ENCODE measurements at places on chromosomes 7 and 10.
A peak's percentile ranks its signal among the peaks of the same experiment; 100 is the strongest.

GRCh38 chr7:121957626-121958025 lies 84.7 kb downstream of the PTPRZ1 start:
- peak; percentile 51 for DNase-seq

DNA sequence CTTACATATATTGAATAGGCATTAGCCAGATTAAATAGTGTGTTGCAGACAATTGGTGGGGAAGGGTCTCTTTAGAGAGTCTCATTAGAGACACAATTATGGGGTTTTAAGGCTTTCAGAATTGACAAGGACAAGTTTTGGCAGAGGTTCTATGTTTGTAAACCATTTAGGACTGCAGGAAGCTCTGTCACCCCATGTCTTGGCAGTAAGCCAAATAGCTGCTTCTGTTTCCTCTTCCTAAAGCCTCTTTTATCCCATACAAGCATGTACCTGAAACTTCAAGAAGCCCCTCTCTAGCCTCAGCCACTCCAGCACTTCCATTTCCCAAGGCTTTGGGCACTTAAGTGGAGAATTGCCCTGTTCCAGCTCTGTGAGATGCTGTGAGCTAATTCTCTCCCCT lies 21.8 kb upstream of the LRRC4 start:
- DNase-seq: peak; percentile 39

- no peak for DNase-seq
These were observed 2.0 kb upstream of the GNAI1 start for GRCh38 chr7:80132594-80132993.

DNA sequence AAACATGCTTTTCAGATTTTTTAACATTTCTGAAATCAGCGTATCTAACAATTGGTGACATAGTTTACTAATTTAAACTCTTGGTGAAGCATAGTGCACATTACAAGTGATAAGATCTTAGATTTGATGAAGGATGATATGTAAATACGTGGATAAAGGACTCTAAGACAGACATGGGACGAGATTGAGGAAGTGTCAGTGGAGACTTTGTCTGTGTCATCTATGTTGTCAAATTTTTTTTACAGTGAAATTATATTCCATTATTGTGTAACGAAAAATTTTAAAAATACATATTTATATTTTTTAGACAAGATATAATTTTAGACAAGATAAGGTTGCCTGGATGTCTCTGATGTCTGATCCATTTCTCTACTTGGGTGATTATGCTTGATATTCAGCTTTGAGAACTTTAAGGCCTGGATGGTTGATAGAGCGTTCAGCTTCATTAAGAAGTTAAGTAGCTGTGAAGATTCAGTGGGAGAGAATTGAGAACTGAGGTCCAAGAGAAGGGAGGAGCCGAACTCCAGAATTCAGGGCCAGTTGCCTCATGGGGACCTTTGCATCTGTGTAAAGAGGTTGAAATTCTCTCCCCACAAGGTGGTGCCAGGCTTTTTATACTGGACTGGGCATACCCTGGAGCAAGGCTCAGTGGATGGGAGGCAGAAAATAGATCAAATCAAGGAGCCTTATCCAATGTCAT lies 62.7 kb downstream of the KAT6B start:
- DNase-seq: peak; percentile 20

GRCh38 chr10:4242561-4243035 lies 457.6 kb upstream of the KLF6 start:
- peak; percentile 91 for DNase-seq

DNA sequence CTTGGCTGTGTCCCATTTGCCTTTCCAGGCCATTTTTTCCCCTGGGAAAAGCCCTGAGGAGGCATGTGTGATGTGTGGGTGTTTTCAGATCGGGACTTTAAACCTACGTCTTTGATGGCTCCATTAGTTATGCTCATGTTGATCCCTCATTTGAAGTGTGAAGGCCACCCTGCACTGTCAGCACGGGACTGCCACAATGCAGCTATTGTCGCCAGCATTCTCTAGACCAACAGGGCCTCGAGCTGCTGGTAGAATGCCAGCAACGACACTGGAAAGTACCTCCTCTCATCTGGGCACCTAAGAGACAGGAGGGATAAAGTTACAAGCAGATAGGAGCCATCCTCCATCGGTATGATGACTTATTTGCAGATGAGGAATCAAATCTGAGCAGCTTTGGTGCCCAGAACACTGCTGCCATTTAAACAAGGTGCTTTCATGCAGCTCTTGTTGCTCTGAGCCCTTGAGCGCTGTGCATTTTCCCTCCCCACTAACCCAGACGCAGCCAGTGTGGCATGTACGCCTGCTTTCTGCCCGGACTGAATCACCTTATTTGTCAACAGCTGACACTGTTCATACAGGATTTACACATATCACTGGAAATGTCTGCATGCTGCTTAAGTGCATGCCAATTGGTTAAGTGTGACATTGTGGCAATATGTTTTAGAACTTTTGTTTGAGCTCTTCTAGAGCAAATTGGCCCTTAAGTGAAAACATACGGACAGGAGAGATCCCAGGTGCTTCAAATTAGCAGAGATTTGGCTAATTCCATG lies 175.0 kb upstream of the PITRM1 start:
- DNase-seq: no peak

- DNase-seq: no peak
These were observed 323.3 kb downstream of the CRPPA start for GRCh38 chr7:16098058-16098457.

GRCh38 chr7:152522571-152523067 lies 86.8 kb upstream of the KMT2C start:
- peak; percentile 60 for DNase-seq

- DNase-seq: no peak
These were observed 64.7 kb upstream of the DUSP5 start for GRCh38 chr10:110432814-110433565.

- no peak for DNase-seq
These were observed 82.8 kb upstream of the C7orf33 start for GRCh38 chr7:148507787-148508186.

DNA sequence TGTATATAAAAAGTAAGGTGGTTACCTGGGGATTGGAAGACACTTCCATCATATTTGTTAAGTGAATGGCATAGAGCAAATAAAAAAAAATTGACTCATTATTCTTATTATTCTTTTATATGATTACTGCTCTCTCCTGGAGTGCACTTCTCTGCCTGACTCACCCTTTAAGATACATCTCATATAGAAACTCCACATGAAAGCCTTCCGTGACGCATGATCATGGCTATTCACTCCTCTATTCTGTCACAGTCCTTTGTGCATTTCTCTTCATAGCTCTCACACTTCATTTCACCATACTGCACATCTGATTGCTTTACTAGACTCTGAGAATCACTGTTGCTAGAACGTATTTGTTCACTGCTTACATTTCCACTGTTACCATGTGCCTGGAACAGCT lies 597.3 kb downstream of the CNTNAP2 start:
- no peak for DNase-seq

- peak; percentile 87 for DNase-seq
These were observed 182.4 kb downstream of the PLXNA4 start for GRCh38 chr7:132393789-132394261.

DNA sequence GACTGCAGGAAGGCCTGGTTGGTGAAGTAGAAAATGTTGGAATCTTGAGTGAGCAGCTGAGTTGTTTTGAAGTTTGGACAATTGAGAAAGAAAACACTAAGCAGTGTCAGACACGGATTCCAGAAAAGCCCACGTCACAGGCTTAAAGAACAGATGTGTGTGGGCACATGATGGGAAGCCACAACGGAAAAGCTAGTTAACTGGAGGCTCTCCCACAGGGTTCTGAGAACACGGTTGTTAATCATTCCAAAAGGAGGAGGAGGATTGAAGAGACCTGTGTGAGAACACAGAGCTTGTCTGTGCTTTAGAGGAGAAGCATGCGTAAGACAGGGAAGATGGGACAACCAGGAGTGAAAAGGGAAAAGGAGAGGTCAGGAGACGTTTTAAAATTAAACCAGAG lies 42.6 kb downstream of the SHH start:
- no peak for DNase-seq

DNA sequence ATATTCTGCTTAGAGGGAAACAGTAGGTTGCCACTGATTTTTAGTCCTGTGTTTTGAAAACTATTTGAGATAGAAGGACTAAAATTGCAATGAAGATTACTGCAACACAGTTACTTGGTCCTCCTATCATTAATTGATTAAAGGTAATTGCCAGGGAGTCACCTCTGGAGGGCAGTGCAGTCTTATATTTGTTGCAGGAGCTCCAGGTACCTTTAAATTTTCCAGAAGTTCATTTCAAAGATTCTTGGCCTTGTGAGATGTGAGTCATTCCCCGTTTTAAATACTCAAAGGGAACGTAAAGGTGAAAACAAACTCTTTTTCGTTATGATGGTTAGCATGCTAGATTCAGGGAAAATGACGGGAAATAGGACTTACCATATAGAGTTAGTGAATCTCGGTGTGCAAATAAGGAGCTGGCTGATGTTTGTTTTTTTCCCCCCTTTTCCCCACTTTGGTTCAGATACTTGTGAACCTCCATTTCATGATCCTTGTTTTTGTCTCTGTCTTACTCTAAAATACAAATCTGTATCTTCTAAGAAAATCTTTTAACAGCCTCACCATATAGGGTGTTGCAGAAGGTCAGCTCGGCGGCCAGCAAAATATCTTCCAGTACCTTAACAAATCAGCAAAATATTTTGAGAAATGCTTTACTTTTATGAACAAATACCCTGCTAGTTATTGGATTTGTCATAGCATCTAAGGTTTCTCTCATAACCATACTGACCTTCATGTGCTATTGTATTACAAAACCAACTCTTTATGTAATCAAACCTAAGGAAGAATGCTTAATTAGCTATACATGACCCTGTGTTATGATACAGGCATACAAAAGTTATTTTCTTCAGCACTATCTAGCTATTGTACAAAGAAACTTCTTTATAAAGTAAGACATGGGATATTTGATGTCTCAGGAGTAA lies 143.0 kb upstream of the HDAC9 start:
- DNase-seq: peak; percentile 89

GRCh38 chr7:80095545-80095944 lies 39.1 kb upstream of the GNAI1 start:
- DNase-seq: peak; percentile 56

GRCh38 chr7:126696256-126697038 lies 556.3 kb downstream of the GRM8 start:
- no peak for DNase-seq

DNA sequence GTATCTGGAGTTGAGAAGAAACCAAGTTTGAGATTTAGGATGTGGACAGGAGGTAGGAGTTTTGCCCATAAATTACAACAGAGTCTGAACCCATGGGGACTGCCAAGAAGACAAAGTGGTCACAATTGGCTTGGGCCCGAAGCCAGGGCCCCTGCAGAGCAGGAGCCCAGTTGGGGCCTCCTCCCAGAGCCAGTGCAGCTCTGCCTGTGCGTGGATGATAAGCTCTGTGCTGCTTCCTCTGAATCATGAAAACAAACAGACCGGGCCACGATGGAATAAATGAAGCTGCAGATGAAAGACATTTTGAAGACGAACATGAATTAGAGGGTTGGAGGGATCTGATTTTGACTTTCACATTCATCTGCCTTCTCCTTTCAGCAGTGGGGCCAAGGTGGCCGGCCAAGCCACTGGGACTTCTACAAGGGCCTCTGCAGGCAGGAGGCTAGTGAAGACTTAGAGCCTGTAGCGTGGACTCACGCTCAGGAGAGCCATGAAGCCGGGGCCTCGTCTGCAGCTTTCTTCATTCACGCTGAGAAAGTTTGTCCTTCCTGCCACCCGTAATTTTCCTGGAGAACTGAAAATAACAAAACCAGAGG lies 156.8 kb upstream of the LYZL1 start:
- peak; percentile 75 for DNase-seq

GRCh38 chr10:92111336-92111939 lies 179.4 kb downstream of the CPEB3 start:
- no peak for DNase-seq

GRCh38 chr10:61061923-61062504 lies 118.0 kb upstream of the RHOBTB1 start:
- no peak for DNase-seq

DNA sequence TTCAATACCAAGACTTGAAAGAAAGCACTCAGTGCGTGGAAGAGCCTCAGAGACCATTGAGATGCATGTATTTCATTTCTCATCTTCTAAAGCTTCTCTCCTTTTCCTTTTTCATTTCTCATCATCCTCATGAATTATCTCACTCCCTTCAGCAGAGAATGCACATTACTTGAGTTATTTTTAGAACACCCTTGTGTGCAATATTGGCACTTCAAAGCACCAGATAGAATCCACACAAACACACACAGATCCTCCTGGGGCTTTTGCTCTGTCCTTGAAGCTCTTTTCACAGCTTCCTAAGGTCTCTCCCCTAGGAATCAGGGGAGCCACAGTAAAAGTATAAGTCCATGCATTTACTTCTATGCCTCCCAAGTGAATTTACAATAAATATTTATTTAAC lies 18.3 kb downstream of the DGKI start:
- no peak for DNase-seq

DNA sequence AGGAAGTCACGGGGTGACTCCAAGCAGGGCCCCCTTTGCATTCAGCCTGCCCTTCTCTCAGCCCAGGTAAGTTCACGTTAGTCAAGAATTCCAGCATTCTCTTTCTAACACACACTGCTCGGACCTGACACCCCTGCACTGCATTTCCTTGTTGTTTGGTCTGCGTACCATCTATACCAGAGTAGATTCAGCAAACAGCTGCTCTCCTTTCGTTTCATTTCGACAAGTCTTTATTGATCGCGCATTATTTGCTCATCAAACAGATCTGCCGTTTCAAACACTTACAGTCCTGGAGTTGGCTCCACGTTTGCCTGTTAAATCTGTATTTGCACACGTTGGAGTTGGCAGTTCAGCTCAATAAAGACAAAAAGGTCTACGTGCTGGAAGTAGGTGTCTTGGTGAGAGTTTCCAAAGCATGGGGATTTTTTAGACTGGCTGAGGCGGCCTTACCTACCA lies 495.1 kb downstream of the RPS24 start:
- DNase-seq: no peak

DNA sequence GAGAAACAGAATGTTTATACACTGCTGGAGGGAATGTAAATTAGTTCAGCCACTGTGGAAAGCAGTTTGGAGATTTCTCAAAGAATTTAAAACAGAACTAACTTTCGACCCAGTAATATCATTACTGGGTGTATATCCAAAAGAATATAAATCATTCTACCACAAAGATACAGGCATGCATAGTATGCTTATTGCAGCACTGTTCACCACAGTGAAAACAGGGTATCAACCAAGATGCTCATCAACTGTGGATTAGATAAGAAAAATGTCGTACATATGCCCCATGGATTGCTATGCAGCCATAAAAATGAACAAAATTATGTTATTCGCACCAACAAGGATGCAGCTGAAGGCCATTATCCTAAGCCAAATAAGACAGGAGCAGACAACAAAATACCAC lies 343.1 kb upstream of the KCND2 start:
- DNase-seq: peak; percentile 17

GRCh38 chr10:78576276-78576675 lies 492.5 kb upstream of the ZMIZ1 start:
- no peak for DNase-seq

DNA sequence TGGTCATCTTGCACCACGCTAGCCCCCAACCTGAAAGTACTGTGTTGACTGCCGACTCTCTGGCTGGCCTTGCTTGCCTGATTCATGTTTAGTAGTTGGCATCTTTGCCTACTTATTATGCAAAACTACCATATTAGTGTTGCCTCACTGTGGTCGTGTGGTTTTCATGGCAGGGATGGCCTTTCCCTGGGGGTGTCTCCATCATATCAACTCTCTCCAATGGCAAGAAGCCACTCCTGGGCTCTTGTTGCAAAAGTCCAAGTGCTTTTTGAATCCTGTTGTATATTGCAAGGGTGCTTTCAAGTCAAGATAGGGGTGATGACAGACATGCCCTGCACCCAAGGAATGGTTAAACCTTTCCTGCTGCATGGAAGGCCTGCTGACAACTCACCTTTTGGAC lies 39.4 kb downstream of the ABLIM1 start:
- DNase-seq: no peak

- DNase-seq: no peak
These were observed 215.5 kb upstream of the AOAH start for GRCh38 chr7:36939816-36940215.
